ENCODE measurements at places on chromosomes 11 and 22. TPM values are rescaled to one million over a fixed set of nuclear protein-coding genes. Genes with fewer than 3 reads are reported as not detected.
A peak's percentile ranks its signal among the peaks of the same experiment; 100 is the strongest.

DNA sequence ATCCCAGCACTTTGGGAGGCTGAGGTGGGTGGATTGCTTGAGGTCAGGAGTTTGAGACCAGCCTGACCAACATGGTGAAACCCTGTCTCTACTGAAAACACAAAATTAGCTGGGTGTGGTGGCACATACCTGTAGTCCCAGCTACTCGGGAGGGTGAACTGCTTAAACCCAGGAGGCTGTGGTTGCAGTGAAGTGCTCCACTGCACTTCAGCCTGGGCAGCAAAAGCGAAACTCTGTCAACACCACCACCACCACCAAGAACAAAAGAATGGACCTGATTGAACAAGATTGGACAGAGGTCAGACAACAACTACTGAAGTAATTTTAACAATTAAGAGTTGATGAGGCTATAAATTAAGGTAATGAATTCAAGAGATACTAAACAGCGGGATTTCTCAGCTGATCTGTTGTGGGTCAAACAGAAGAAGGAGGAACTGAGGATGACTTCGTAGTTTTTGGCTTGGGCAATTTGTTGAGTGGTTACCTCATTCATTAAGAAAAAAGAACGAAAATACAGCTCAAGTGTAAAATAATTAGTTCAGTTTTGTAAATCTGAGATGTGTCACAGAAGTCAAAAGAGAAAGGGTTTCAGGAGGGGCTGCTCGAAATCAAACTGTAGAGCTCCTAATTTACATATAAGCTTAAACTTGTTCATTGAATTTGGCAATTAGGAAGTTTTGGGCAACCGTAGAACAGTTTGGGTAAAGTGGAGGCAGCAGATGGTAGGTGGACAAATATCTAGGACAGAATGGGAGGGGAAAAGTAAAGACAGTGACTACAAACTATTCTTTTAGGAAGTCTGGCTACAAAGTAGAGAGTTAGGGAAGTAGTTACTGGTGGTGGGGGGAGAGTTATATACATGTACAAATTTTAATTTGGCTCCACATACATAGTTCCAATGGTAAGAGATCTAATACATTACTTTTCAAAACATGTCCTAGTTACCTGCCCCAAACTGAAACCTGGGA lies 4.5 kb downstream of the IL18 start:
- DNase-seq: no peak

Gene EMID1
- 7.9 TPM for total RNA-seq

DNA sequence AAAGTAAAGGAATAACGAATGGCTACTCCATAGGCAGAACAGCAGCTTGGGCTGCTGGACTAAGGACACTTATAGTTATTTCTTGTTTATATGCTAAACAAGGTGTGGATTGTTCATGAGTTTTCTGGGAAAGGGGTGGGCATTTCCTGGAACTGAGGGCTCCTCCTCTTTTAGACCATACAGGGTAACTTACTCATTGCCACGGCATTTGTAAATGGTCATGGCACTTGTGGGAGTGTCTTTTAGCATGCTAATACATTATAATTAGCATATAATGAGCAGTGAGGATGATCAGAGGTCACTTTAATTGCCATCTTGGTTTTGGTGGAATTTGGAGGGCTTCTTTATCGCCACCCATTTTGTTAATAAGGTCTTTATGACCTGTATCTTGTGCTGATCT lies 7.0 kb downstream of the OR4X1 start:
- no peak for DNase-seq

GRCh38 chr11:94806419-94806818 lies 38.3 kb downstream of the AMOTL1 start:
- no peak for DNase-seq

DNA sequence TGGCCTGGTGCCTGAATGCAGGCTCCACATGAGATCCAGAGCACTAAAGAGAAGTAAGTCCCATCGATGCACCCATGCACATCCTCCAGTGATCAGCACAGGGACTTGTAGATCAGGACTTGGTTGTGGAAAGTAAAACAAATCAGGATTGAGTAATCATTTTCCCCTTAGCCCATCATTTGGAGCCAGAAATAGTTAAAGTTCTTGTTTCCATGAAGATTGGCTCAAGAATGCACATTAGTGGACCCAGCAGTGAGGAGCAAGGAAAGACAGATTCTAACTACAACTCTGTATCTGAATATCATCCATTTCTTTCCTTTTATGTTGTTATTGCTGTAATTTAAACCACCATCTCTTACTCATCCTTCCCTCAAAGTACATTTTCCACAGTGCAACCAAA lies 19.1 kb downstream of the CCDC83 start:
- DNase-seq: no peak

DNA sequence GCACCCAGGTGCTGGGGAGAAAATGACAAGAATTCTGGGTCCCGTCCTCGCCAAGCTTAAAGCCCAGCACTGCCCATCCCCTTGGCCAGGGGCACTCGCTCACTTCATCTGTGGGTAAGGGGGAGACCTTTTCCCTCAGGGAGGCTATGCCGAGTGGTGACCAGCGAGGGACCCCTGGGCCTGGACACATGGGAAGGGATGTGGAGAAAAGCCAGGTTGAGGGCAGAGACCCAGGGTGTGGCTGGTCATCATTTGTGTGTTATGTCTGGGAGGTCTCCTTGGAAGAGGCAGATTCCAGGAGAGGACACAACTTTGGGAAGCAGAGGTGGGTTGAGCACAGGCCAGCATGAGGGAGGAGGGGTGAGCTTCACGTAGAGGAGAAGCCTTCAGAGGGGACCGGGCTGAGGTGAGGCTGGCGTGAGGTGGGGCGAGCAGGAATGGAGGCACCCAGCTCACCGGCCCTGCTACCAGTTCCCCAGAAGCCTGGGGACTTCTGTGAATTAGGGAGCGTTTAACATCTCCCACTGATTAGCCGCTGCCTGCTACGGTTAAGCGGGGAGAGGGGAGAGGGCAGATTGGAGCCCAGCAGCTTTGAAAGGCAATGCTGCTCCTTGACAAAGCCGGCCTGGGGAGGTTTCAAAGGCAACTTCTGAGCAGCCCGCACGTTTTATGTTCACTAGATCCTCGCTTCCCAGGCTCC lies 25.8 kb upstream of the NECTIN1 start:
- DNase-seq: no peak

- peak; percentile 92 for DNase-seq
These were observed 2.2 kb downstream of the CPT1B start for GRCh38 chr22:50576070-50576469.

DNA sequence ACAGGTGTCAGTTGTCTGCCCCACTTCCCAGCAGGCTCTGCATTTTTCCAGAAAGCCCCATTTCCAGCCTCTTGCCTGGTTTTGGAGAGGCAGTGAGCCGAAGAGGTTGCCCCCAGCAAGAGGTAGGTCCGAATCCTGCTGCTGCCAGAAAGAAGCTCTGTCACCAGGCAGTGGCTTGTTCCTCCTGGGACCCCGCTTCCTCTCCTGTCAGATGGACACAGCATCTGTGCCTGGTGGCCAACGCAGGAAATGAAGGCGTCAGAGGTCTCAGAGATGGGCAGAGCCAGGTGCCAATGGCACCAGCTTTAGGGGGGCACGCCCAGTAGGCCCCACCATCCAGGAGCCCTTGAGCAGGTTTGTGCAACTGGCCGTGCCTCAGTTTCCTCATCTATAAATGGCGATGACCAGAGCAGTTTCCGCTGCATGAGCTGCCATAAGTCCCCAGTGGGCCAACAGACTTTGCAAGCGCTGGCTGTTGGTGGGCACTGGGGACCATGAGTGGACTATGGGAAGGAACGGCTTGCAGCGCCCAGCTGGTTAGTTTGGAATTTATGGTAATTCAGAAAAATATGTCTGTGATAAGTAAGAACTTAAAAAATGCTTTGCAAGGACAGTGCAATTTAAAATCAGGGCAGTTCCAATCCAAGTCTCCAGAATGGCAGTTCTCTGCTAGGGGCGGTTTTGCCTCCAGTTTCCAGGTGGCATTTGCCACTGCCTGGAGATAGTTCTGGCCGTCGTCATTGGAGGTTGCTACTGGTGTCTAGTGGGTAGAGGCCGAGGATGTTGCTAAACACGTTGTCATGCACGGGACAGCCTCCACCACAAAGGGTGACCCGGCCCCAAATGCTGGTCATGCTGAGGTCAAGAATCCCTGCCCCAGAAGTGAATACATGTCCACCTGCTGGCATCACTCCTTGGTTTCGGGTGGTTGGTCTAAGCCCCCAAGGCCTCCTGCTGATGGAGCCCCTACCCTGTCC lies 2.3 kb upstream of the OSBPL5 start:
- no peak for DNase-seq

DNA sequence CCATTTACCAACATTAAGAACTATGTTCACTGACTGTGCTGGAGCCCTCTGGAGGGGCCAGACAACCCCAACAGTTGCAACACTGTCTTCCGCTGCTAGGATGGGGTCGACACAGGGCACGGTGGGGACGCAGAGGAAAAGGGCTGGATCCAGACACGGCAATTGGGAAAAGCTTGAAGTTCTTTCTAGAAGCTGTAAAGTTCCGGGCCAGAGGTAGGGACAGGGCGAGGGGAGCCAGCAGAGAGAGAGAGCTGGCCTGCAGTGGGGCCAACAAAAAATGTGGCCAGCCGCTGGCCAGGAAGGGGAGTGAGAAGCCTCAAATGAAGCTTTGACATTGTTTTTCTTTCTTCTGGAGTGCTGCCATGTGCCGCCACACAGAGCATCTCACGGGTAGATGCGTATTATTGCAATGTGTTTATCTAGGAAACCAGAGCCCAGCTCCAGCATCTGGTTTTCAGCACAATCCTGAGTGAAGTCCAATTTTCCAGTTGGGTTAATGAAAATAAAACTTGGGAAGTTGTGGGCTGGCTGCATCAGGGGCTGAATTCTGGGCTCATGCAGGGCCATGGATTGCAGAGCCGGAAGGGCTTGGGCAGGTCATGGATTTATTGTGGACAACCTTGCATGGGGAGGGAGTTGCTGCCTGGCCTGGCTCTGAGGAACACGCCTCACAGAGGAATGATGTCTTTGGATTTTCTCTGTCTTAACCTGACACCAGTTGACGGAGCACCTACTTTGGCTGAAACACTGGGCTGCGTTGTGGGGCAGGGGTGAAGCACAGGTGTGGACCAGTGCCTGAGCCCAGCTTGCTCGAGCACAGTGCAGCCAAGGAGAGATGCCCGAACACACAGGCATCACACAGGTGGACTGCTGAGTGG lies 67.6 kb upstream of the AMPD3 start:
- DNase-seq: no peak

DNA sequence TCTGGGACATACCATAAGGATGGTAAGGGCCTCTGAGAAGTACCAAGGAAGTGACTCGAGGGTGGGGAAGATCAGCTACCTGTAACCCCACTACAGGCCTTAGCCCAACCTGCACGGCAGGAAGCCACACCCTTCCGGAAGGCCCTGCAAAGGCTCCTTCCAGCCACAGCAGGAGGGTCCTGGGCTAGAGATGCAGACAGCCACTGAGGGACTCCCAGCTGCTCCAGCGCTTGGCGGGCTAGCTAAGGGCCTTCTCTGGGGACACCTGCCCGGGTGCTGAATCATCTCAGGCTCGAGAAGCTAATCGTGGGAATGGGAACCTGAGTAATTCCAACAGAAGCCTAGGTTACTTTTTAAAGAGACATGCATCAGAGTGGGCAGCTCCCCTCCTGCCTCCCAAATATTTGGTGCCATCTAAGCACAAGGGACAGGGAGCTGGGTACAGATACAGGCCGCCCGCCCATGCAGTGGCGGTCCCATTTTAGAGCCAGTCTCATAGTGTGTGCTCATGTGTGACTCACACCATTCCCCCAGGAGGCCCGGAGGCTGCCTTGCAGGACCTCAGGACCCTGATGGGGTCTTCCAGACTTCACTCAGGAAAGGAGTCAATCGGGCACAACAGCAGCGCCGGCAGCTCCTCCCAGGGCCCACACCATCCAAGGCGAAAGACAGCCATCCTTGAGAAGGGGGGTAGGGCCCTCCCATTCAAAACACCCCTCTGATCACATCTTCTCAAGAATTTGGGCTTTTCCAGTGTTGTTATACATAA lies 8.0 kb downstream of the MYH9 start:
- DNase-seq: no peak

Gene CNIH2
- total RNA-seq: 12.4 TPM

Gene UBQLNL
- not detected for total RNA-seq

DNA sequence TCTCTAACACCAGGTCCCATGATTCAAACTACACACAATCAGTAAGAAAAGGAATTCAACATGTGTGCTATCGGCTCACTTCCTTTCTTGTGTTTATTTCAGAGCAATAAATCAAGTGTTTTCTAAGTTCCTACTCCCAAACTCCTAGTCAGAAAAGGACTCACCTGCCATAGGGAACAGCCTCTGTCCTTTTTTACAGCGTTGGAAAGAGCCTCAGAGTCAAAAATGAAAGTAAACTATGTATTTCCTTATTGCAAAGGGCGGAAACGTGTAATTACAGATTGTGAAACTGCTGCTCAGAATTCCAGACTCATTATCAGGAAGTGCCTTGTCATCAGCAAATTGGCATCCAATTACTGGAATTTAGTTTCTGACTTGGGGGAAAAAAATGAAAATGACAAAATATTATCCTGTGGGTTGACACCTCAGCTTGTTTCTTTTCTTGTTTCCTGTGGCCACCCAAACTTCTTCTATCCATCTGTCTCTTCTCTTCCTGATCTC lies at the start of gene CASP4:
TSS of gene CASP4 (minus strand) at position 220 of the 501 bp plus-strand sequence. CDS start at position 171, 49 bp downstream.
- no peak for DNase-seq

DNA sequence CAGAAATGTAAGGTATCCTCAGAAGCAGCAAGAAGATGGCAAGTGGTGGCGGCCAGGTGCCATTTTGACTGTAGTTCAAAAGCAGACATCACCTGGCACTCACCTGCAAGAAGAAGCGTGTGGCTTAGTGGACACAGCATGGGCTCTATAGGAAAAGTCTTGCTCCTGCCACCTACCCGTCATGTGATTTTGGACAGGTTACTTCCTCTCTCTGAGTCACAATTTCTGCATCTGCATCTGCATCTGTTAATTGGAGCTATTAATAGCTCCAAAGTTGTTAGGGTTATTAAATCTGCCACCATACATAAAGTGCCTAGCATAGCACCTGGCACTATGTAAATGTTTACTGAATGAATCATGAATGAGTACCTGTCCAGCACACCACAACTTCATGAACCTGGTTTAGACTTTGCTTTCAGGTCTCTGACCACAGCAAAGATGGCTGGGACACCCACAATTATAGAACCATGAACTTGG lies 16.8 kb downstream of the RAB30 start:
- no peak for DNase-seq

Gene DDTL
- not detected for total RNA-seq

DNA sequence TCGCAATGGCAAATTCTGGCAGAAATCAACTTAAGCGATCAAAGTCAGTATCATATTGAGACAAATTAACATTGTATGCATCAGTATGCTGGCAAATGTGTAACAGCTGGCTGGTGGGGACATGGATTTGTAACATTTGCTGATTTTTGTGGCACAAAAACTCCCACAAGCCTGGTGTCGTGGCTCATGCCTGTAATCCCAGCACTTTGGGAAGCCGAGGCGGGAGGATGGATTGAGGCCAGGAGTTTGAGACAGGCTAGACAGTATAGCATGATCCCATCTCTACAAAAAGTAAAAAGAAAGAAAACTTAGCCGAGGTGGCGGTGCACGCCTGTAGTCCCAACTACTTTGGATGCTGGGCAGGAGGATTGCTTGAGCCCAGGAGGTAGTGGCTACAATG lies 17.6 kb upstream of the HDHD5 start:
- DNase-seq: no peak

DNA sequence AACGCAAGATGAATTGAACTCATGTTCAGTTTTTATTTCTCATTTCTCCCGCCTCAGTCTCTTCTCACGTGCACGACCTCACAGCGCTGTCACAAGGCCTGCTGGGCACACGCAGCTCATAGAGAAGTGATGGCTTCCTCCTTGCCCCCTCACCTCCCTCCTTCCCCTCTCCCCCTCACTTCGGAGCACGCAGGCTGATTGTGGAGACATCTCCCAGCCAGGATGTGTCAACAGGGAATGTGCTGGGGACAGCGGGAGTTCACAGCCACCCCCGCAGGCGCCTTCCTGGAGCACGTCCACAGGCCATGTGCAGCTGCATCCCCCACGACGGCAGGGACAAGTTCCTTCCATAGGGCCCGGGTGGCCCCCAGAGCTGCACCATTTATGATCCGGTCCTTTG lies 29.1 kb upstream of the KRTAP5-6 start:
- no peak for DNase-seq

Measured in G401 (cell line).